ENCODE measurements at places on chromosomes 6 and 20.

- peak; percentile 89 for DNase-seq
Measured at GRCh38 chr20:54475334-54476168, at the start of gene DOK5. DOK5 (plus strand) TSS chr20:54475593; CDS start chr20:54475947, 354 bp downstream.

GRCh38 chr20:35598899-35599775 is 16.5 kb upstream of the SPAG4 start:
- DNase-seq: peak; percentile 2

- DNase-seq: peak; percentile 42
Measured at GRCh38 chr6:110566346-110567125, 90.1 kb upstream of the SLC22A16 start.

DNA sequence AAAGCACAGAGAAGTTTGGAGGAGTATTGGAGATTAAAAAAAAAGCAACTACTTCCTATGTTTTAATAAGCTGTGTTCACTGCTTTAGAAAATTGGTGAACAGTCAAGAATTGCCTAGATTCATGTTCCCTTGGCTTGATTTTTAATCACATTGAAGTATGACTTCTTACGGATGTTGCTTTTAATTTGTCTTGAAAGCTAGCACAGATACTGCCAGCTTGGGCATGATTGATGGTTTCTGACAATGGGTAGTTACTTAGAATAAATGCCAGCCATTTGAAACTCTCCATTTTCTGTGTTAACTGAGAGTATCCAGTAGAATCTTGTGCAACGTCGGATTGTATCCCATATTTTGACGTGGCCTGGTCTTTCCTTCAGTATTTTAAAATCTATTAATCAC is 178.0 kb downstream of the DTNBP1 start:
- no peak for DNase-seq

DNA sequence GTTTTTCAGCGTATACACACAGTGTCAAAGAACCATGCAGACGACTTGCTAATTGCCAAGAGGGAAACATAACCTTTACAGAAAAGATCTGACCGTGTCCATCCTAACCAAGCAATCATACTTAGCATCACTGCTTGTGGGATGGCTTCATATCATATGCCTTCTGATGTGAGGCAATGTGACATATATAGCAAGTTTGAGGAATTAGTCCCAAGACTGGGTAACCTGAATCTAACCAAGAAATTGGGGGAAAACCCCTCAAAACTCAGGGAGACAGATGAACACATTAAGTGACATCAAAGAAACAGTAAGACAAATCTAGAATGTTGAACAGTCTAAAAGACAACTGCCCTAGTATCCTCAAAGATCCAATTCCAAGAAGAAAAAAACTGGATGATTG is 18.4 kb downstream of the GNL1 start:
- DNase-seq: no peak

Measured in GM03348 (cell line).